ENCODE measurements at places on chromosomes 1 and 21.

DNA sequence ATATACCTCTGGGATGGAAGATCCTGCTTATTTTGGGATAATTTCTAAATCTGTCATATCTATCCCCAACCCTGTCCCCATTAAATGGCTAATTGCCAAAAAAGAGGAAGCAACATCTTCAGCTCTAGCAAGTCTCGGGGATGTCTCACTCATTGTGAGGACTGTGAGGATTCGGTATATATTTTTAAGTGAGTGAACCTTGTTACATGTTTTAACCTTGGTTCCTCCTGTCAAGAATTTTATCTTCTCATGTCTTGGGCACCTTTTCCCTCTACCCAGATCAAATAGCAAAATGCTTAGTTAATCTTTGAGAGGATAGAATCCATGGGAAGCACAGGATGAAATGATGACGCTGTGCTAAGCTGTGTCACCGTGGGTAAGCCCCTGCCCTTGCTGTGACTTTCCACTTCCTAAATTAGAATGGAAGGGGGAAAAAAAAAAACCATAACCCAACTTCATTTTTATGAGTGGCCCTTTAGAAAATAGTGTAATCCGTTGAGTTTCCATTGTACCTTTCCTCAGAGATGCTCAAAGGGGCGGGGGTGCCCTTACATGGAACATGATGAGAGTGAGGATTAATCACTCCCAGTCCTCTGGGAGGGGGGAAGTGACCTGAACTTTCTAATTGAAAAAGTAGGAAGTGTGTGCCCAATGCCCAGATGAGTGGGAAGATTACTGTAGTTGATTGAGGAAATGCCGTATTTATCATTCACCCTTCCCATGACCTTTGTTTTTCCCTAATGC, 7.6 kb downstream of the ATP1A1 start:
- DNase-seq = no peak

- no peak for DNase-seq
These were observed 56.3 kb upstream of the HTR1D start for GRCh38 chr1:23273450-23274133.

GRCh38 chr21:37758982-37759381, 157.3 kb downstream of the KCNJ6 start:
- no peak for DNase-seq

- no peak for DNase-seq
These were observed 48.5 kb downstream of the CDC7 start for GRCh38 chr1:91549041-91549735.

Data from esophagus squamous epithelium (tissue), 5 donors.